ENCODE measurements at places on chromosomes 16 and 17.

DNA sequence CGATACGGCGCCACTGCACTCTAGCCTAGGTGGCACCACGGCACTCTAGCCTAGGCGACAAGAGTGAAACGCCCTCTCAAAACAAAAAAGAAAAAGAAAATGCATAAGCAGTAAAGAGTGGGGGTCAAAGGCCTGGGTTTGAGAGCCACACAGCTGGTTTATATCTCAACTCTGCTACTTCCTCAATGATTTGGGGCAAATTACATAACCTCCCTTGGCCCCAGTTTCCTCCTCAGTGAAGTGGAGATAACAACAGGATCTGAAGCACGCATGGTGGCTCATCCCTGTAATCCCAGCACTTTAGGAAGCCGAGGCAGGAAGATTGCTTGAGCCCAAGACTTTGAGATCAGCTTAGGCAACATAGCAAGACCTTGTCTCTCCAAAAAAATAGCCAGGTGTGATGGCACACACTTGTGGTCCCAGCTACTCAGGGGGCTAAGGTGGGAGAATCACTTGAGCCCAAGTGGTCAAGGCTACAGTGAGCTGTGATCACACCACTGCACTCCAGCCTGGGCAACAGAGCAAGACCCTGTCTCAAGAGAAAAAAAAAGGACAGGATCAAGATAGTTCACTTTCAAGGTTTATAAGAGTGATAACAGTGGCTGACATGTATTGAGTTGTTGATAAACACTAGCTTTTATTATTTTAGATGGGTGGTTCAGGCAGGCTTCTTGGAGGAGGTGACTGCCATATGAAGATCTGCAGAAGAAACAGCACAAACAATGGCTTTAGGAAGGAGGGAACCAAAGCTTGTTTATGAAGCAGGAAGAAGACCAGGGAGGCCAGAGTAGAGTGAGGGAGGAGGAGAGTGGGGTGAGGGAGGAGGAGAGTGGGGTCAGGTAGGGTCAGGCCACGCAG, 8.5 kb upstream of the COG1 start:
- DNase-seq: no peak

- DNase-seq: peak; percentile 67
These were observed 8.2 kb upstream of the CD300E start for GRCh38 chr17:74631468-74632450.

DNA sequence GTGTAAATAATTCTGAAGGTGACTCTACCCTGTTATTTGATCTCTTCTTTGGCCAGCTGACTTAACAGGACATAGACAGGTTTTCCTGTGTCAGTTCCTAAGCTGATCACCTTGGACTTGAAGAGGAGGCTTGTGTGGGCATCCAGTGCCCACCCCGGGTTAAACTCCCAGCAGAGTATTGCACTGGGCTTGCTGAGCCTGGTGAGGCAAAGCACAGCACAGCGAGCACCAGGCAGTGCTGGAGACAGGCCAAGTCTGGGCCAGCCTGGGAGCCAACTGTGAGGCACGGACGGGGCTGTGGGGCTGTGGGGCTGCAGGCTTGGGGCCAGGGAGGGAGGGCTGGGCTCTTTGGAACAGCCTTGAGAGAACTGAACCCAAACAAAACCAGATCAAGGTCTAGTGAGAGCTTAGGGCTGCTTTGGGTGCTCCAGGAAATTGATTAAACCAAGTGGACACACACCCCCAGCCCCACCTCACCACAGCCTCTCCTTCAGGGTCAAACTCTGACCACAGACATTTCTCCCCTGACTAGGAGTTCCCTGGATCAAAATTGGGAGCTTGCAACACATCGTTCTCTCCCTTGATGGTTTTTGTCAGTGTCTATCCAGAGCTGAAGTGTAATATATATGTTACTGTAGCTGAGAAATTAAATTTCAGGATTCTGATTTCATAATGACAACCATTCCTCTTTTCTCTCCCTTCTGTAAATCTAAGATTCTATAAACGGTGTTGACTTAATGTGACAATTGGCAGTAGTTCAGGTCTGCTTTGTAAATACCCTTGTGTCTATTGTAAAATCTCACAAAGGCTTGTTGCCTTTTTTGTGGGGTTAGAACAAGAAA, 5.1 kb downstream of the STH start:
- no peak for DNase-seq

DNA sequence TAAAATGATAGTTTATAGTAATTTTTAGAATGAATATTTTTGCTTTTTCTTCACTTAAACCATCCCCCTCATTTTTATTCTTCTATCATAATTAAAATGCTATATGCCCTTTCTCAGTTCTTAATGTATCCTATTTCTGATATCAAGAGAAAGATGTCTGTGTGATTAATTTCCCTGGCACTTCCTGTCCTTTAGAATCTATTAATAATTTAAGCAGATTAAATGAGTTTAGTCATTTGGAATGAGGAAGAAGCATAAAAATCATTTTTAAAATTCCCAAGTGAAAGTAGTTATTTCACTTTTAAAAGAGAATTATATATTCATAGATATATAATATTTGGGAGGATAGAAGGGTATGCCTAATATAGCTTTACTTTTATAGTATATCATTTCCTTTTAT, 27.8 kb upstream of the CDR2 start:
- DNase-seq: no peak

GRCh38 chr17:76079956-76080767, 1.2 kb downstream of the ZACN start:
- DNase-seq: no peak

- DNase-seq: no peak
These were observed 23.5 kb upstream of the CDR2 start for GRCh38 chr16:22397931-22398330.

DNA sequence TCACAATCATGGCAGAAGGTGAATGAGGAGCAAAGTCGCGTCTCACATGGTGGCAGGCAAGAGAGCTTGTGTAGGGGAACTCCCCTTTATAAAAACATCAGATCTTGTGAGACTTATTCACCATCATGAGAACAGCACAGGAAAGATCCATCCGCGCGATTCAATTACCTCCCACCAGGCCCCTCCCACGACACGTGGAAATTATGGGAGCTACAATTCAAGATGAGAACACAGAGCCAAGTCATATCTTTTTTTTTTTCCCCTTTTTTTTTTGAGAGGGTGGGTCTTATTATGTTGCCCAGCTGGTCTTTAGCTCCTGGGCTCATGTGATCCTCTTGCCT, 60.0 kb downstream of the RPTOR start:
- DNase-seq: no peak

DNA sequence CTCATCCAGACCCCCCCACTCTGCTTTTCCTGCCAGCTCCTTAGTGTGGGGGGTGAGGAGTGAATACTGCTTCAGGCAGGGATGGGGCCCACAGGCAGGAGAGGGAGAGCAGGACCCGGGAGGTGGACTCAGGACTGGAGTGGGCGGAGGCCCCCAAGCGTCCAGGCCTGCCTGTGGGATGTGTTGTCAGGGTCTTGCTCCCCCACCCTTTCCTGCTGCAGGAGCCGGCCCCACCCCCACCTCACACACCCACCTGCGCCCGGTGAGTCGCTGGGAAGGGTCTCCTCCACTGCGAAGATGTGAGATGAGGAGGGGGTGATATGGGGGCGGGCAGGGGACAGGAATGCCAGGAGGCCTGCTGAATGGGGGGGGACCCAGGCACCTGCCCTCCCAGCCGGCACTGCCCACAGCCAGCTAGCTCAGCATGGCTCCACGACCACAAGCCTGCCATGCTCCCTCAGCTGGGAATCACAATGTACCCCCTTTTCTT, 1.1 kb downstream of the FAM171A2 start:
- DNase-seq: no peak

DNA sequence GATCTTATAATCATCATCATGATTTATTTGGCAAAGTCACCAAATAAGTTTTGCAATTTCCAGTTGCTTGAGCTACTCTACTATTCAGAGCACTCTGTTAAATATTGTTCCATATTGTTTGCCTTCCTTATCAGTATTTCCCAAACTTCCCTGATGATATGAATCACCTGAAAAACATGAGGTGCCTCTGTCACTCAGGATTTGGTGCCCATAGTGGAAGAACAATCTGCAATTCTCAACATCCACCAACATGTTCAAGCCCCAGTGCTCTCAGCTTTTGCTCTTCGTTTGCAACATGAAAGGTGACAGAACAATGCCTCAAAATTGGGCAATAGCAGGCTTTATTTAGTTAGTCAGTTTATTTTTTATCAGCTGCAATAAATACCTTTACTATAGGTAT, 28.6 kb upstream of the WSB1 start:
- no peak for DNase-seq

DNA sequence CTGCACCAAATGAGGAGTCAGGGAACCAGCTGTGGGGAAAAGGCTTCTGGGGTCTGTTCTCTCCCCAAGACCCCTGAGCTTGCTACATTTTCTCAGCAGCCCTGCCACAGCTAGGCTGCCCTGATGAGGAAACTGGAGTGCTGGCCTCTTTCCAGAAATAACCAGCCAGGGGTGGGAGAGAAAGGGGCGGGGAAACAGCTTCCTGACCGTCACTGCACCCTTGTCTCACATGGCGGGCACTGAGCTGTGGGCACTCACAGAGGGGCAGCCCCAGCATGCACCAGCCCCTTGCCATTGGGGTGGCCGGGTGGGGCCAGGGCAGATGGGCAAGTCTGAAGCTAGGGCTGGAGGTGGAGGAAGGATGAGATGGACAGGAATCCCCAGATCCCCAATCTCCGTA, 2.9 kb downstream of the SRL start:
- no peak for DNase-seq

GRCh38 chr17:64177311-64178010, 47.5 kb upstream of the ERN1 start:
- no peak for DNase-seq

GRCh38 chr17:21078016-21078780, 35.4 kb upstream of the USP22 start:
- DNase-seq: no peak

DNA sequence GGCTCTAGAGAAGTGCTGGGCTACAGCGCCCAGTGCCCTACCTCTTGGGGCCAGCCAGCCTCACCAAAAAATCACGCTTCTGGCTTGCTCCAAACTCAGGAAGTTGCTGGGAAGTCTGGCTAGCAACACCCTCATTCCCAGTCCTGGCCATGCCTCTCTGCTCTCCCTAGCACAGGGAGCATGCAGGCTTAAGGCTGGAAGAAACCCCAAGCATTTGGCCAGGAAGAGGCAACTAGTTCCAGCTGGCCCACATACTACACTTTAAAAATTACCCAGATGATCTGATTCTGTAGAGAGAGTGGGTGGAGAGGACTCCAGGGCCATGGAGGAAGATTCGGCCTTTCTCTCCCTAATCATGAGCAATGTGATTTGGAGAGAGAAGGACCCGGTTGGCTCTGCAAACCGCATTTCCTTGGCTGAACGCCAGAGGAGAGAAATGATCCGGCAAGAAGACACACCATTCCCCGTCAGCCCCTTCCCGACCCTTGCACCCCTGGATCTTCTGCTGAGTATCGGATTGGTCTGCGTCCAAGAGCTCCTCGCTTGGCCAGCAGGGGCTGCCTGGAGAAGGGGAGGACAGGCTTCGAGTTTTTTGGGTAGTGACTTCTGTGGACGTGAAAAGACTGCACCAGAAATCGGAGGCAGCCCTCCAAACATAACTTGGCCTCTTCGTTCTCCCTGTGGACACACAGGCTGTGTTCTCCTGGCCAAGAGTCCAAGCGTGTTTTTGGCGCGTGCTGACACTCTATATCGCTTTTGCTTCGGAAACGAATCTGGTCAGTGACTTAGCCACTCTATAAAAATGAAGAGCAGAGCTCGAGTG, 406.3 kb downstream of the WWOX start:
- peak; percentile 37 for DNase-seq

DNA sequence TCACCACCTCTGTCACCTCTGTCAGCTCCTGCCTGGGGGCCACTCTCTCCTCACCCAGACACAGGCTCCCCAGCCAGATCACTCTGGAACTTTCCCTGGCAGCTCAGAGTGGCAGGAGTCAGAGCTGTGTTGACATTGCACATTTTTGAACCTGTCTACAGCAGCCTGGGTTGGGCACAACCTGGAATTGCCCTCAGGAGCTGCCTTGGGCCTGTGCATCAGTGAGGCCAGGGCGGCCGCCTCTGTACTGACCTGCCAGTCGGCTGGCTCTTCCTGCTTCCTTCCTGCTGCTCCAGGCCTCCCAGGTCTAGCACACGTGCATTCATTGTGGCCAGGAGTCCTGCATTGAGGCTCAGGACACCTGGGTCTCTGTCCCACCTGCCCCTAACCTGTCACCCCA, 14.2 kb upstream of the TMEM11 start:
- no peak for DNase-seq

GRCh38 chr17:36862116-36862920, 75.0 kb upstream of the LHX1 start:
- no peak for DNase-seq
